ENCODE measurements at places on chromosomes 11 and 22.

DNA sequence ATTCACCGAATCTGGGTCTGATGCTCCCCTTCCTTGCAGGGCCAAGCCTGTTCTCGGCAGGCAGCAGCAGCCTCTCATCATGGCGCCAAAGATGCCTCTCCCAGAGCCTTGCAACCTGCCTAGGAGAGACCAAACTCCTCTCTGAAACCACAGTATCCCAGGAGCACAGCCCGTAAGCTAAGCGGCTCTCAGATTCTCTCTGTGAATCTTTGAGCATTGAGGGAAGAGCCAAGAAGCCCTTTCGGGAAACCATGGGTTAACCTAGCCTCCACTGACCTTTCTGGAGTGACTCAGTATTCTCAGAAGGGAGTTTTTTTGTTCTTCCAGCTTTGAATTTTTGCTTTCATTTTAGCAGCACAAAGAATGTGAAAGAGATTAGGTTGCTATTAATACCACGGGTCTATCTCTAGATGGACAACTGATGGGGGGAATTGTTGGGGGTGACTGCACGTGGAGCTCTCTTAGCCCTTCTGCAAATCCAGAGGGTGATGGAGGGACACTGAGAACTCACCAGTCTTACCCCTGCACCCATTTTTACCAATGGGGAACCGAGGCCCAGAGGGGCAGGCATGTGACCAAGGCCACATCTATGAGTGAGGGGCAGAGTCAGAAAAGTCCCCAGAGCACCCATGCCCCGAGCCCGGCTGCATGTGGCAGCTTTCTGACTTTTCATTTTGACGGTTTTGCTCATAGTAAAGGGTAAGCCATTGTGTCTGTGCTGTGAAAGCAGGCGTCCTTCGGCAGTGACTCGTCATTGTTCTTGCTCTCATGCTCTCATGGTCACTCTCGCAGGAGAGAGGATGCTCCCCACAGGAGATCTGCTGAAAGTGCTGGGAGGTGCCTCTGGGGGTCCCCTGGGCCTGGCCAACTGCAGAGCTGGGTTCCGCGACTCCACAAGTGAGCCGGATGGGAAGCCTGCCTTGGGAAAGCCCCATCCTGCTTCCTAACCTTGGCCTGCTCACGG lies 36.0 kb downstream of the IRAG1 start:
- no peak for DNase-seq

DNA sequence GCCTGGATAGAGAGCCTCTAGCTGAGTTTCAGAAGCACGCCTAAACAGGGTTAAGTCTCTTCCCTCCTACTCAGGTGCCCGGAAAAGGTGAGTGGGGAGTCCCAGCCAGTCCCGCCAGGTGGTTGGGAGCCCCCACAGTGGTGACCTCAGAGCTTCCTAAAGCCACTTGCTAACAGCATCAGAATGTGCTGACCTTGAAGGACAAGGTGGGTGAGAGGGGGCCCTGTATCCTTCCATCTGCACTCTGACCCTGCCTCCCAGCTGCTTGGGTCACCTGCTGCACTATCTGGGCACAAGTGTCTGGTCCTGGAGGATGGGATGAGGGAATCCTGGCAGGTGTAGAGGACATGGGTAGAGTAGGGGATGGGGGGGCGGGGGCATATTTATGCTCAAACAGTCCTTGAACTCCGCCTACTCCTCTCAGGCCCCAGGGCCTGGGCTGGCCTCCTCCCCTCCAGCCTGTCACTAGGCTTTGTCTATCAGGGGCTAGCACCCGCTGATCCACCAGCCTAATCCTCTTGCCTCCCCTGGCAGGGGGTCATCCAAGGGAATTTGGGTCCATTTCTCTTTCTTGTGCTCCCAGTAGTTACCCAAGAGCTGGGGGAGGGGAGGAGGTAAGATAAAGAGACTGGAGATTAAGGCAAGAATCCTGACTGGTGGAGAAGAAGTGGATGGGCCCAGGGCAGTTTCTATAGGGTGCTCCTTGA lies 3.4 kb downstream of the USP2 start:
- DNase-seq: no peak

DNA sequence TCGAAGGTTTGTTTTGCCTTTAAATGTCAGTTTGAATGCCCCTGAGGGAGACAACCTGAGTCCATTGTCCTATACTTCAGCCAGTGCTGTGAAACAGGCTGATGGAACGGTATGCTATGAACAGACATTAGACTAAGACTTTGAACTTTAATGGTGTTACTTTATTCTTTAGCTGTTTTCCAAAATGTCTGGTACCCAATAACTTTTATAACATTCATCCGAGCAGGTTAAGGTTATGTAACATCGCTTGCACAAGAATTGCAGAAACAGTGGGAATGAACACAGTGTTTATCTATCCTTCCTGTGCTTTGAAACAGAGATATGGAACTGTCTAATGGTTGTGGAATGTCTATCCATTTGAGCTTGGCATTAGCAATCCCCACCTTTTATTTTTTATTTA lies 12.5 kb upstream of the PTS start:
- DNase-seq: no peak

DNA sequence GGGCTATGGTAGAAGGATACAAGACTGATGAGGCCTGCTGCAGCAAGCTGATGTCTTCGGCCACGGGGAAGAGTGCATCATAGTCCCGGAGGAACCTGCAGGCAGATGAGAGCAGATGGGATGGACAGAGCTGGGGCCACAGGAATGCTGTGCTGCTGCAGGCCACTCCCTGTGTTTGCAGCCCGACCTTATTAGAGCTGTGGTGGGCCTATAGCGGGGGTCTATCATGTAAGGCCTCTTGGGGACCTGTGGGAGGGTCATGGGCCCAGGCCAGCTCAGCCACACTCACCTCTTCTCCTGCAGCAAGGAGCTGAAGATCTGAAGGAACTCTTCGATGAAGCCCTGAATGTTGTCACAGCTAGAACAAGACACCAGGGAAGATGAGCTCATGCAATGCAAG lies 31.9 kb downstream of the ASCC2 start:
- DNase-seq: no peak

DNA sequence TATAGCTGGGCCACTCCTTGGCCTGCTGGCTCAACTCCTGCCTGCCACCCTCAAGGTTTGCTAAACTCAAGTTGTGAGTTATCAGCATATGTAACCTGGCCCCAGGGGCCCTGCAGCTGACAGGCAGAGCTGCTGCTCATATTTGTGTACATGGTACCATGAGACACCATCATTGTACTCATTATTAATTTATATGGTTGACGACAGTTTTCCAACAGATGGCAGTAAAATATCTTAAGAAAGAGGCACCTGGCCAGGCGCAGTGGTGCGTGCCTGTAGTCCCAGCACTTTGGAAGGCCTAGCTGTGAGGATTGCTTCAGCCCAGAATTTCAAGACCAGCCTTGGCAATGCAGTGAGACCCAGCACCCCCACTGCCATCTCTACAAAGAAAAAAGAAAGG lies 11.4 kb upstream of the DENND5A start:
- no peak for DNase-seq

- no peak for DNase-seq
Observed at GRCh38 chr11:120899720-120900119, 124.2 kb upstream of the TBCEL start.

DNA sequence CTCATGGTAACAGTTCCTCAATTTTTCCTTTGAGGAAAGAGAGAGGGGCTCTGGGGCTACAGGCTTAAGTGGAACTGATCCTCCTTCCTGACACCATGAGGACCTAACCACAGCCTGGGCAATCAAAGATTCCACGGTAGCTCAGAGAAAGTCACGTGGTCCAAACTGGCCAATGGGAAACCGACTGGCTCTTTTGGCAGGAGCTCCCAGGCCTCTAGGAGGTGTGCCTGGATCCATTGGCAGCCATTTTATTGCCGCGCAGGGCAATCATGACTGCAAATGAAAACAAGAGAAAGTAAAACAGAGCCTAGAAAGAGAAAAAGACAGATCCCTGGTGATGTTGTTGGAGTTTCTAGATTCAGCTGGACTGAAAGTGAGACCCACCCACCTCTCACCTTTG lies 27.3 kb upstream of the ASPHD2 start:
- DNase-seq: no peak

DNA sequence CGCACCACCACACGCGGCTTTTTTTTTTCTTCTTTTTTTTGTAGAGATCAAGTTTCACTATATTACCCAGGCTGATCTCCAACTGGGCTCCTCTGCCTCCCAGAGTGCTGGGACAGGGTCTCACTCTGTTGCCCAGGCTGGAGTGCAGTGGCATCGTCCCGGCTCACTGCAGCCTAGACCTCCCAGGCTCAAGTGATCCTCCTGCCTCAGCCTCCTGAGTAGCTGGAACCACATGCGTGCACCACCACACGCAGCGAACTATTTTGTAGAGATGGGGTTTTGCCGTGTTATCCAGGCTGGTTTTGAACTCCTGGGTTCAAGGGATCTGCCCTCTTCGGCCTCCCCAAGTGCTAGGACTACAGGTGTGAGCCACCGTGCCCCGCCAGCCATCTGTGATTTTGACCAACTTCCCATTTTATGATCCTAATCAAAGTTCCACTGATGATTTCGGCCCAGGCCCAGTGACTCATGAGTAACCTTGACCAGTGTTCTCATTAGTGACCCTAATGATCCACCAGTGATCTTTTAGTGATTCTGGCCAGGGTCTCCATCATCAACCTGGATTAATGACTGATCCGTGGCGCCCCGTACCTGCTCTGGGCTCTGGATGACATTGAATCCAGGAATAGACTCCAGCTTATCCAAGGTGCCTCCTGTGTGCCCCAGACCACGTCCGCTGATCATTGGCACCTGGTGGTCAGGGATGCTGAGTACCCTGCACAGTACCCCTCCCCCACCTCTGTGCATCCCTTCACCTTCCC lies 1.7 kb downstream of the TYMP start:
- no peak for DNase-seq

DNA sequence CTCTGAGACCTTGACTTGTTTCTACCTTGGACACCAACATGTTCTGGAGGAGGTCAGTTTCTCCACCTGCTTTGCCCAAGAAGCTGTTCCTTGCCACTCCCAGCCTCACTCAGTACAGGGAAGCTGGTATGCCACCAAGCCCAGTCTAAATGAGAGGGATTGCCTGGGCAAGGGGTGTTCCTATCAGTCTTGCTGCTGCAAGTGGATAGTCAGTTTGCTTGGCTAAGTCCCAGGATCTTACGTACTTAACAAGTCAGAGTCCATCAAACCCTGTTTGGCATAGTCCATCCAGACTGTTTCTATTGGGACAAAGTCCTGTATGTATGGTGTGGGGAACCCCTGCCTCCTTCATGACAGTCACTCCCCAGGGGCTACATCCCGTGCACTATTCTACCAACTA lies 66.6 kb downstream of the RPL27A start:
- DNase-seq: no peak

DNA sequence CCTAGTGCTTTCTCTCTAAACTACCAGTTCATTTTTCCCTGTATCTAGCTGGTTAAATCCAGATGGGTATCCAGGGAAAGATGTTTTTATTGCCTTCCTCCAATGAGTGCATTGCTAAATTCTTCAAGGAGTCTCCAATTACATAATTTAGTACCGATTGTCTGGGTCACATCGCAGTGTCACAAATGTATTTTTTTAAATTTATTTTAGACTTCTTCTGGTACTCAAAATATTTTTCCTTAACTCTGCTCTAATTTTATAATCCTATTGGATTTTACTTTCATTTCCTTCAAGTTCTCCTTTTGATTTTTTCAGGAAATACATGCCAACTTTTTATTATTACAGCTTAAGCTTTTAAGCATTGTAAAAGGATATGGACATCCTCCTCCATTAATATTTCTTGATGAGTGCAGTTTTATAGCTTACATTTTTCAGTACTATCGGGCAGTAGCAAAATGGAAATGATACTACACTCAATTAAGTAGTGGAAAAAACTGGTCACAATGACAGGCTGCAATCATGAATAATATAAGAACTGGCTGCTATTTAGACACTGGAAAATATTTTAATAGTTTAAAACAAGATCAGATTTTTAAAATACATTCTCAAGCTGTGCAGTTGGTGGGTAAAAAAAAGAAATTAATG lies 20.3 kb downstream of the BBOX1 start:
- no peak for DNase-seq

DNA sequence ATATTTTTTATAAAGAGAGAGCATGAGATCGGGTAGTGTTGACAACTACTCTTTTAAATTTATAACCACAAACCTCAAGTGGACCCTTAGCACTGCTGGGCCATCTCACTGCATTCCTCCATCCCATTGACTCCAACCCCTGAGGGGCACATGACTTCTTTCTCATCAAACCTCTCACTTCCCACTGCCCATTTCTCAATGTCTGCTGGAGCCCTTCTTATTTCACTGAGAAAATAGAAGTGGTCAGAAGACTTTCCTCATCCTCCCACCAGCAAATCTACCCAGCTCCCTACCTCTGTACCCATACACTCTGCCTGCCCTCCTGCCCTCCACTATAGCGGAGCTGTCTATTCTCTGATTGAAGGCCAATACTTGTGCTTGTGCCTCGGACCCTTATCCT lies 370.6 kb upstream of the MPPED2 start:
- no peak for DNase-seq

- DNase-seq: no peak
Observed at GRCh38 chr11:1118755-1119603, 38.8 kb upstream of the MUC5AC start.

GRCh38 chr22:44247923-44248892 lies 64.5 kb downstream of the SHISAL1 start:
- no peak for DNase-seq

GRCh38 chr22:39498368-39498767 lies 3.7 kb upstream of the MIEF1 start:
- DNase-seq: no peak

DNA sequence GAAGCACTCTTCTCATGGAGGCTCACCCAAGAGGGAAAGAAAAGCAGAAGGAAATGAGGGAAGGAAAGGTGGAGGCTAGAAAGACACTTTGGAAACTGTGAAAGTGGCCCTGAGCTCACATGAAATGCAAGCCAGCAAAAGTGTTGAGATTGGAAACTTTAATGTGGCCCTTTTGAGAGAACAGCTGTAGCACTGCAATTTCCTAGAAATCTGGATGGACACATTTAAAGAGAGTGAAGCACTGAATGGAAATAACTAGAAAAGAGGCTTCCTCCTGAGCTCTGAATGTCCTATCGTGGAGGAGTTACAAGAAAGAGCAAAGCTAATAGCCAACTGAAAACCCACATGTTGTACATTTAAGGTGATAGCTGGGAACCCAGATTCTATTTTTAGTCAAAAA lies 56.0 kb downstream of the LIF start:
- no peak for DNase-seq

DNA sequence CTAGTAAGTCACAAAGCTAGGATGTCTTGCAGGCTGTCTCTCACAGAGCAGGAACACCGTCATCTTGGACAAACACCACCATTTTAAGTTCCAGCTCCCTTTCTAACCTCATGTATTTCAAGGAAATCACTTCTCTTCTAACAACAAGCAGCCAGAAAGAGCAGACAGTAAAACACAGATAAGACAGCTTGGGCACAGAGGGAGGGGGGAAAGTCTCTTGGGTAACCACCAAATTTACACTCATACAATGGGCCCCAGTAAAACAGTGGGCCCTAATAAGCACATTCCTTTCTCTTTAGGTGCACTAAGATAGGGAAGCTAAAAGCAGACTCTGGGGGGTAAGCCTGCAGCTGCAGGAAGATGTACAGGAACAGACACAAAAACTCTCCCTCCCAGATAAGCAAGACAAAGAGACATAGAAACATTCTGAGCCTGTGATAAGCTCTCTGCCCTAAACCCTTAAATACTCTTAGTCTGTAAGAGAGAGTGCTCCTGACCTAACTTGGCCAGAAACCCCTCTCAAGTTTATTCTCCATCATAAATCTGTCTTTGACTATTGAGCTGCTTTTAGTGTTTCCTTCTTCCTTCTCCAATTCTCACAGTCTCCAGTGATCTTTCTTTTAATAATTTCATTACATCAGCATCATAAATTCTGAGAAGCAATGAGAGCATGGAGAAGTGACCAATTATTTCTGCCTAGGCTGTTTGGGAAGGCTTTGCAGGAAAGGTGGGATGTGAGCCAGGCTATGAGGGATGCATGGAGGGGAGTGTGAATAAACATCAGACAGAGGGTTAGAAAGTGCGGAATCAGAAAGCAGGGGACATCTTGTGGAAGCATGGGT lies 7.4 kb downstream of the OR10D3 start:
- DNase-seq: no peak

Measured in NCI-H1694 treated with DMSO at 0.1 percent for 48 hours (cell line).